ENCODE measurements at places on chromosomes 3 and 15.

- DNase-seq, result no peak
Measured at GRCh38 chr3:138881233-138881632, 46.5 kb upstream of the PIK3CB start.

DNA sequence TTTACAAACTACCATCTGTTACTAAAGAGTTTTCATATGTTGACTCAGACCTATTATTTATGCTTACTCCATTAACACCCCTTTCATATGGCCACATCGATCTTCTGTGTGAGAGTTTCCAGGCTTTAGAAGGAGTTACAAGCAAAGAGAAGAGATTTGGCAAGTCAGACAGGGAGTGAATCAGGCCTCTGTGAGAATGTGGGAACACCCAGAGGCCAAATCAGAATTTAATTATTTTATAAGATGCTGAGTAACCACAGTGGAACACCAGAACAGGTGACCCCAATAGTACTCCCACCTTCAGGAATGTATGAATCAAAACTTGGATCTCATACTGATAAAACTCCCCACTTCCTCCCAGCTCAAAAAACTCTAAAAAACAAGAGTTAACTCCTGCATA lies 42.0 kb downstream of the IFT57 start:
- no peak for DNase-seq

DNA sequence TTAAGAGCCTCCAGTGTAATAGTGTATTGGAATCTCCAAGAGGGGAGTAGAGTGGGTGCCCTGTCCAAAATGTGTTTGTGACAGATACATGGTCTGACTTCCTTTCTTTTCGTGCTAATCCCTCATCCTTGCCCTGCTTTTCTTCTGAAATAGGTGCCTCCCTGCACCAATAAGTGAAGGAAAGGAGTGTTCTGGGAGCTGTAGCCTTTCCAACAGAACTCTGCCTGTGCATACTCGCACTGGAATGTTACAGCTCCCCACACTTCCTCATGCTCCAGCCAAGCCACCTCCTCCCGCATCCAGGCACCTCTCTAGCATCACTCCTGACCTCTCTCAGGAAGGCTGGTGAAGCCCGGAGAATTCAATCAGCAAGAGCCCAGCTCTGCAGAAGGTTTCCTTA lies 478.0 kb downstream of the GABRG3 start:
- no peak for DNase-seq

GRCh38 chr15:38696109-38696727 lies 131.6 kb upstream of the RASGRP1 start:
- DNase-seq, result no peak

DNA sequence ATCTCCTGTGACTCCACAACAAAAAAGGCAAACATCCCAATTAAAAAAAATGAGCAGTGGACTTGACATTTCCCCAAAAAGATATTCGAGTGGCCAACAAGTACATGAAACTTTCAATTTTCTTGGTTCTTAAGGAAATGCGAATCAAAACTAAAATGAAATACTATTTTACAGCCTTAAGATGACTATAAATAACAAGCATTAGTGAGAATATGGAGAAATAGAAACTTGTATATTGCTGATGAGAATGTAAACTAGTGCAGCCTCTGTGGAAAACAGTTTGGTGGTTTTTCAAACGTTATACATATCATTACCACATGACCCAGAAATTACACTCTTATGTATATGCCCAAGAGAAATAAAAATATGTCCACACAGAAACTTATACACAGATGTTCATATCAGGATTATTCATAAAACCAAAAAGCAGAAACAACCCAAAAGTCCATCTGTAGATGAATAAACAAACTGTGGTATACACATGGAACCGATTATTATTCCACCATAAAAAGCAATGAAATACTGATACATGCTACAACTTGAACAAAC lies 153.2 kb upstream of the GPR149 start:
- DNase-seq, result no peak

DNA sequence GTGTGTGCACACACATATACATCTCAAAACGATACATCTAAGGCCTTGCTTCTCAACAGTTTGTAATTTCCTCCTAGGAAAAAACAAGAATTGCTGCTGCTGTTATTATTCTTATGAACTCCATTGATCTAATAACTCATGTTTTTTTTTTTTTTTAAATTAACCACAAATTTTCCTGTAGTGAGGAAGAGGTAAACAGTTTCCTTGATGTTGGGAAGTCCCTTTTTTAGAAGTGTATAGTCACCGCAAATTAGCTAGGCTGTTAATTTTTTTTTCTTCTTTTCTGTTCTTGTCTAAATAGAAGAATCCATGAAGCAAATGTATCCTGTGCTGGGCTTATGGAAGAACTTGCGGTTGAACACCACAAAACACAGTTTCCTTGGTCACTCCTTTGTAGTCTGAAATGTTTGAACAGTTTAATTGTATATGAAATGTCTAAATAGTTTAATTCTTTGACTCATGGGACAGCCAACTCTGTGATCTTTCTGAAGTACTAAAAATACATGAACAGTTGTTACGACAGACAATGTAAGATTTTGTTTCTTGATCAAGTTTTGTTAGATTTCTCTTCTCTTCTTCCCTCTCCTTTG lies 64.5 kb downstream of the MITF start:
- DNase-seq, result no peak

DNA sequence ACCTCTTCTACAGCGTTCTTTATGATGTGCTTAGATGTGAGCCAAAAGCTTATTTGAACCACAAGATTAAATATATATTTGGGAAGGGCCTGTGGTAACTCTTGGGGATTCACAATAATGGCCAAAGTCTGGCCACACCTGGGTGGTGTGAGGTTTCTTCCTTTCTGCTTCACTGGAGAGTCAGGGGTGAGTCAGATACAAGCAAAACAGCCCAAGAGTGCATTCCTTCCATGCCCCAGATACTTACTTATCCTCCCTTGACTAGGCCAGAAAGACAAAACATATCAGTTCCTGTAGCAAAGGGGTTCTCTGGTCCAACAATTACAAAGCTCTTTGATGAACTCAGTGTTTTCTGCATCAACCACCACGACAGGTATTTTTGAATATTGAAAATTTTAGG lies 941 bp downstream of the ZBED2 start:
- DNase-seq, result no peak

- DNase-seq, result no peak
Measured at GRCh38 chr15:38522922-38523321, 41.7 kb downstream of the RASGRP1 start.

GRCh38 chr3:101836160-101836559 lies 13.2 kb upstream of the NFKBIZ start:
- no peak for DNase-seq

DNA sequence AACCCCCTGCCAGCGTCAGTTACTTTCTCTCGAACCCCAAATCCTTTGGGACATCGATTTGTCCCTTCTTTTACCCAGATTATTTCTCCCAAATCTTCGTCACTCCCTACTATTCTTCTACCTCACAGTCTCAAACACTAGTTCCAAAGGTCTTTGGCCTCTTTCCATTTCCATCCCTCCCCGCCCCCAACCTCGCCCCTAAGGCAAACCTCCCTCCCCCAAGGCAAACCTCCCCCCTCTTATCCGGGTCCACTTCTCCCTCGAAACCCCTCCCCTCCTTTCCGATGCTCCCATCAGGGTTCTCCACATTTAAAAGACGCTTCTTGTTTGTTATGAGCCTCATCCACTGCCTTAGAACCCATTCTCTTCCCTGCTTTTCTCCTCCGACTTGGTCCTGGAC lies 583 bp downstream of the EAF1 start:
- no peak for DNase-seq

DNA sequence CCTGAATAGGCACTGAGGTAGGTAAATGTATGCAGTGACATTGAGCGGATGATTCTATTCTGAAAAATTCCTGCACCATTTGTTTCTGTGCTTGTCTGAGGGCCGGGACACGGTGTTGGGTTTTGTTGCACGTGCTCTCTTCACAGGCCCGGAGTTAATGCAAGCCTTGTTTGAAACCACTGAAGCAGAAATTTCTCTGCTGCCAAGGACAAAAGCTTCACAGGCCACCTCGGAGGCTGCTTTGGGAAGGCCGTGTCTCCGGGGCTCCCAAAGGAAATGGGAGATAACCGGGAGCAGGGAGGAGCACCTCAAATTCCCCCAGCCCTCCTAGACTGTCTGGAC lies 179.4 kb downstream of the OPA1 start:
- DNase-seq, result no peak

GRCh38 chr3:97763586-97764406 lies 762 bp upstream of the ARL6 start:
- DNase-seq, result peak; percentile 16

DNA sequence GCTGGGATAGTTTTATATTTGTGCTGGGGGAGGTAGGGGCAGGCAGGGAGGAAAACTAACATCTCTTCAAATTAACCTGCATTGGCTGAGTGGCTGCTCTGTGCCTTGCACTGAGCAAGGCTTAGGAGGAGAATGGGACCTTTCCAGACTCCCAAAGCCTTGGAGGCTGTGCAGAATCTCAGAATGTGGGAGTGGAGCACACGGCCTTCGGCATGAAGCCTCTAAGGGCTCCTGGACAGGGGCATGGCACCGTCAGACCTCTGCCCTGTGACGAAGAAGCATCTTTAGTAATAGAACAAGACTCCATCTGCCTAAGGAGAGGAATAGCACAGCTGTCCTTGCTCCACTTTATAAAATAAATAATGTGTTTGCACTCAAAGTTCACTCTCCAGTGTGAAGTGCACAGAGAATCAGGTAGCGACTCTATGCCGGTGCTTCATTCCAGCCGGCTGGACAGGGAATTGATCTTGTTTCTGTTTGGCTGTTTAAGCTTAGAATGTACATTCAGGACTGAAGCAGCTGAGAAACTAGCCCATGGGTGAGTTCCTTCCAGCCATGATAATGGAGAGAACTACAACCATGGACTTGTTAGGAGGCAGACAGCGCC lies 228.5 kb upstream of the ADAMTS9 start:
- DNase-seq, result no peak

DNA sequence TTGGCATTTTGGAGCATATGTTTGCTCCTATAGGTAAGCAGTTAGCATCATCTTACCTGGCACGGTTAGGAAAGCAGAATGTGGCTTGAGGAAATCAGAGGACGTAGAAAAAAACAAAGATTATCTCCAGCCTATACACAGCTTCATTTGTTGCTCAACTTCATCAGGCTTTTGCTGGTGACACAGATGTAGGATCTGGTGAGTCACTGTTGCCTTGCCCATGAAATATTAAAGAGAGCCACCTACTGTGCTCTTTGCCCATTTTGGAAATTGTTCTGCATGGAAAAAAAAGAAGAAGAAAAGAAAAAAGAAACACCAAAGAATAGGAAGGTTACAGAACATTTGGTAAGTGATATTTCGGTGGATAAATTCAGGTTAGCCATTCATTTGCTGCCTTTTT lies 3.8 kb downstream of the IL1RAP start:
- no peak for DNase-seq

All from WTC11 (cell line).